Lower lobe of right lung (tissue), 2 donors: ENCODE measurements at places on chromosomes 2 and 18. TPM values are rescaled to one million over a fixed set of nuclear protein-coding genes. Genes with fewer than 3 reads are reported as not detected.

PKP4 gene
- total RNA-seq, result 57.0 TPM

SCN3A gene
- 1.4 TPM for total RNA-seq

DNA sequence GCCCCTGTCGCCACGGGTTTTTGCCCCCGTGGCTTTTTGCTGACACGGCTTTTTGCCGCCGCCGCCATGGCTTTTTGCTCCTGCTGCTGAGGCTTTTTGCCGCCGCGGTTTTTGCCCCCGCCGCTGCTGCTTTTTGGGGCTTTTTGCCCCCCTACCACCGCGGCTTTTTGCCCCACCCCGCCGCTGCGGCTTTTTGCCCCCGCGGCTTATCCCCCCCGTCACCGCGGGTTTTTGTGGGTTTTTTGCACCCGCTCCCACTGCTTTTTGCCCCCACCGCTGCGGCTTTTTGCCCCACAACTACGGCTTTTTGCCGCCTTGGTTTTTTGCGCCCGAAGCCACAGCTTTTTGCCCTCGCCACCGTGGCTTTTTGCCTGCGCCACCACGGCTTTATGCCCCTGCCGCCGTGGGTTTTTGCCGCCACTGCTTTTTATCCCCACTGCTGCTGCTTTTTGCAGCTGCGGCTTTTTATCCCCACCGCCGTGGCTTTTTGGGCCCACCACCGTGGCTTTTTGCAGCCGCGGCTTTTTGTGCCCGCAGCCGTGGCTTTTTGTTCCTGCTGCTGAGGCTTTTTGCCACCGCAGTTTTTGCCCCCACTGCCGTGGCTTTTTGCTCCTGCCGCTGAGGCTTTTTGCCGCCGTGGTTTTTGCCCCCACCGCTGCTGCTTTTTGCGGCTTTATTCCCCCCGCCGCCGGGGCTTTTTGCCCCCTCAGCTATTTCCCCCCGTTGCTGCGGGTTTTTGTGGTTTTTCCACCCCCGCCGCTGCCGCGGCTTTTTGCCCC lies 2798.0 kb upstream of the TEKT4 start:
- H3K4me3 ChIP-seq, result no peak overlapping the region
- H3K27me3 ChIP-seq, result no peaks in the 10 kb centered on the region
- no peaks in the 10 kb centered on the region for H3K4me1 ChIP-seq
- peak; percentile 20 for DNase-seq

GRCh38 chr2:199092419-199092818 lies 365.3 kb downstream of the SATB2 start:
- peak; percentile 44 for DNase-seq
- no peaks in the 10 kb centered on the region for H3K4me1 ChIP-seq

DNA sequence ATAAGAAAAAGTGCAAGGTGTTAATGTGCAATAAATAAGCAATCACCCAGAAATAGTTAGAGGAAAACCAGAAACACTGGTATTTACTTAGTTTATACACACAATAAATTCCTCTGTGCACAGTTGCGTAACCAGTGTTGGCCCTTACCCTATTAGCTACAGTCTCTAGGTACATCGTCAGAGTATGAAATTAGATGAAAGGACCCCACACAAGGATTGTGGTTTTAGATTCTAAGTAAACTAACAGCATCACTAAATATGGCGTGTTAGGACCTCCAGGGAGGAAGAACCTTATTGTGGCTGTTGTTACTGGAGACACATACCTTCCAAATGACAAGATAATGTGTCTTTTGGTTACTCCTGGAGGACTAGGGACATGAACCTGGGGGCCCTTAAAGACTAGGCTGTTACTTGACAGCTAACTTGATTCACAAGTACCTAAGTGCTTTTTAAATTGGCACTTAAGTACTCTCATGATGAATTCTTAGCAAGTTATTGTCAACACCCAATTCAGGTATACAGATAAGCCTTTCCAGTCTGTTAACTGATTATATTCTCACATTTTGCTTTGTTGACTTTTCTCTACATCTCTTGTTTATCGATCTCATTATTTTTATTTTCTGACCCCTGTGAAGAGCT lies 115.3 kb downstream of the FEZ2 start:
- H3K27ac ChIP-seq, result no peak overlapping the region
- H3K4me1 ChIP-seq, result peaks cover 72% of the 10 kb centered on the region
- peaks cover 50% of the 10 kb centered on the region for H3K36me3 ChIP-seq
- DNase-seq, result no peak
- no peak overlapping the region for H3K4me3 ChIP-seq
- H3K27me3 ChIP-seq, result no peaks in the 10 kb centered on the region

DNA sequence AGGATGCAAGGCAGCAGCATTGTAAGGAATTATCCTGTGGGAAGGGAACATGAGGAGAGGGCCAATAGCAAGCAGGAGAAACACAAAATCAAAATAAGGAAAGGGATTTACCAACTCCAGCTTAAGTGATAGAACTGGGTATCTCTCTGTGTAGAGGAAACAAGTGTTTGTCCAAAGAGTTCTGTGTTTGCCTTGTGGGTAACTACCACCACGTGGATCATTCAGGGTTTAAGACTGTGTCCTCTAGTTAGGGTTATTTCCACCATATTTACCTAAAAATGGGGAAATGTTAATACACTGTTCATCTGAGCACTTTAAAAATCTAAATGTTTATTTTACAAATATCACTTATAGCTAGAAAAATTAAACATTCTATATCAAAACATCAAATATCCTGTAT lies 283.3 kb downstream of the EIPR1 start:
- H3K4me1 ChIP-seq, result no peaks in the 10 kb centered on the region
- H3K4me3 ChIP-seq, result no peak overlapping the region

SCYGR4 gene
- total RNA-seq, result not detected

DNA sequence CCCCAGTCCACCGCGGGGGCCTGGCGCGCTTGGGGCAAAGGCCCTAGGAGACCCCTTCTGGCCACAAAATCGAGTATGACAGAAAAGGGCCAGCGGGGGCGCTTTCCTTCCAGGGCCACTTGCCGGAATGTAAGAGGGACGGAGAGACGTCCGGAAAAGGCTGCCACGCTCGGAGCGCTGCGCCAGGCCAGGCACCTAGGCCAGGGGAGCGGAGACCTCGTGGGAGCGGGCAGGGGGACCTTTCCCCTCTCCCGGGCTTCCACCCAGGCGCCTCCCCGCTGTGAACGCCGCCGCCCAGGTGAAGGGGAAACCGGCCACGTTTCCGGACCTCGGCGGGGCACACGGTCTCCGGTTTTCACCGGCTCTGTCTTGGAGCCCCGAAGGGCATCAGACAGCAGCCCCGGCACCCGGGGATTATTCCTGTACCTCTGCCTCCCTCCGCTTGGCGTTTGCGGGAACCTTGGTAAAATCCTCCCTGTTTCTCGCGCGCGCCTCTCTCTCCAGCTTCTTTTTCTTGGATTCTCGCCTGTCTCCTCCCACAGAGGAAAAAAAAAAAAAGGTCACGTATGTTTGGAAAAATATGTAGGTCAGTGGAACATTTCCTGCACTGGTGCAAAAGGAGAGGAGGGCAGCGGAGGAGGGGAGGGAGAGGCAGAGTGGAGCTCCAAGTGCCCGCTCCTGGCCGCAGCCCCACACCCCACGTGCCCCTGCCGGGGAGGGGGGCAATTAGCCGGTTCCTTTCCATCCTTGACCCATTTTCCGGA lies 1.2 kb upstream of the NPAS2 start:
- no peaks in the 10 kb centered on the region for H3K36me3 ChIP-seq
- peak; percentile 71 for DNase-seq
- H3K4me1 ChIP-seq, result peaks cover 20% of the 10 kb centered on the region
- peak overlapping the region; percentile 70 for H3K27ac ChIP-seq
- peaks cover 13% of the 10 kb centered on the region for H3K27me3 ChIP-seq
- peak overlapping the region; percentile 67 for H3K4me3 ChIP-seq

- H3K4me3 ChIP-seq, result no peak overlapping the region
- H3K27ac ChIP-seq, result no peak overlapping the region
- no peaks in the 10 kb centered on the region for H3K27me3 ChIP-seq
- H3K4me1 ChIP-seq, result no peaks in the 10 kb centered on the region
- H3K36me3 ChIP-seq, result no peaks in the 10 kb centered on the region
Measured at GRCh38 chr2:172639256-172639655, 83.4 kb downstream of the PDK1 start.

TRABD2A gene
- 5.4 TPM for total RNA-seq

GULP1 gene
- total RNA-seq, result 27.6 TPM

DSG4 gene
- total RNA-seq, result not detected

TTN gene
- total RNA-seq, result 40.3 TPM

DNA sequence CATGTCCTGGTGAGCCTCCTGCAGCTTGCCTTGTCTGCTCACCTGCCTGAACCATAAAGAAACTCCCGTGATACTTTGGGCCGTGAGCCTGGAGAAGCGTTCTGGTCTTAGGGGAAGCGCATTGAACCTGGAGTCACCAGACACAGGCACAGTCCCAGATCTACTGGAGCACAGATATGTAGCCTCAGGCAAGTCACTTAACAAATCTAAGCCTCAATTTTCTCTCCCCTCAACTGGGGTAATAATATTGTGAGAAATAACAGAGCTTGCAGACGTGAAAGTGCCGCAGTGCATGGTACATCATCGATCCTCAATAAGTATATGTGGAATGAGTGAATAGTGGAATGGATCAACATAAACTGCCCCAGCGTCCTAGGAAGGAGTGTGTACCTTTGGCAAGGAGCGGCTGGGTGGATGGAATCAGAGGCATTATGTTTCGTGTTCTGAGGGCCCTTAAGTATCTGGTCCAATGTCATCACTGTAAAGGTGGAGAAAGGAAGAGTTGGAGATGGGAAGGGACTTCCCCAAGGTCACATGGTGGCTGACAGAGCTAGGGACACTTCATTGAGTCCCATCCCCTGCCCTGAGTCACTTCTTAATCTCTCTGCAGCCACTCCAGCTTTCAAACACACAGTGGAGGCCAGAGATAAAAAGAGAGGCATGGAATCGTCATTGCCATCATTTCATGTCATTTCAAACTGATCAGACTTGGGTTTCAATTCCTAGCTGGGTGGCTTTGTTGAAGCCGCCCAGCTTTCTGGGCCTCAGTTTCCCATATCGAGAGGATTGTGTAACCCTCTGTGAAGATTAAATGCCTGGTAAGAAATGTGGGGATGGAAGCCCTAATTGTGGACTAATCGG lies 172.4 kb downstream of the DDX1 start:
- DNase-seq, result no peak
- H3K27ac ChIP-seq, result no peak overlapping the region
- H3K4me1 ChIP-seq, result no peaks in the 10 kb centered on the region
- no peak overlapping the region for H3K4me3 ChIP-seq

GRCh38 chr18:49055754-49056172 lies 105.0 kb upstream of the SMAD7 start:
- H3K27me3 ChIP-seq, result no peaks in the 10 kb centered on the region
- no peaks in the 10 kb centered on the region for H3K36me3 ChIP-seq
- H3K27ac ChIP-seq, result no peak overlapping the region

DNA sequence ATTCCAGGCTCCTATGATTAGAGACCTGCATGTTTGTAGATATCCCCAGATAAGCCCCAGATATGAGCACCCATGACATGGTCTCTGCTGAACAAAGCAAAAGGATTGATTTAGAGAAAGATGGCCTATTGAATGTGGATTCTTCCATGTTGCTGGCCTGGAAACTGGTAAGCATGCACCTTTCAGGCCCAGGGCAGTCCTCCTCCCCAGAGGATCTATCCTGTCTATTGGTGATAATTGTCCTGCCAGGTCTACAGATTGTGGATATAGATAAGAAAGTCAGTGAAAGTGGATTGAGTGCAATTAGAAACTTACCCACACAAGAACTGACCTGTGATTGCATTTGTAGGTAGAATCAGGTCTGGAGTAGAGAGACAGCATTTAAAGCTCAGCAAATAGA lies 256.9 kb upstream of the SIX3 start:
- no peak overlapping the region for H3K27ac ChIP-seq
- H3K27me3 ChIP-seq, result no peaks in the 10 kb centered on the region
- DNase-seq, result no peak
- H3K4me1 ChIP-seq, result no peaks in the 10 kb centered on the region
- no peaks in the 10 kb centered on the region for H3K36me3 ChIP-seq
- no peak overlapping the region for H3K4me3 ChIP-seq

GRCh38 chr2:227848146-227848545 lies 23.3 kb upstream of the DAW1 start:
- H3K36me3 ChIP-seq, result no peaks in the 10 kb centered on the region
- no peaks in the 10 kb centered on the region for H3K27me3 ChIP-seq
- DNase-seq, result no peak
- H3K27ac ChIP-seq, result peak overlapping the region; percentile 4
- no peak overlapping the region for H3K4me3 ChIP-seq
- peaks cover 3% of the 10 kb centered on the region for H3K4me1 ChIP-seq

GRCh38 chr2:199443589-199444130 lies 14.1 kb downstream of the SATB2 start:
- no peak overlapping the region for H3K4me3 ChIP-seq
- no peak for DNase-seq
- no peaks in the 10 kb centered on the region for H3K27me3 ChIP-seq
- H3K27ac ChIP-seq, result no peak overlapping the region

UGT1A8 gene
- not detected for total RNA-seq
